ENCODE measurements at places on chromosomes 2 and 18.

- peak; percentile 30 for DNase-seq
These were observed 92.4 kb downstream of the DYSF start for GRCh38 chr2:71545572-71546274.

GRCh38 chr2:58045580-58046334, 849 bp upstream of the VRK2 start:
- no peak for DNase-seq

GRCh38 chr2:23625726-23626125, 240.7 kb downstream of the KLHL29 start:
- no peak for DNase-seq

- no peak for DNase-seq
These were observed 54.9 kb upstream of the TSPYL6 start for GRCh38 chr2:54310961-54311360.

GRCh38 chr18:35695803-35696202, 114.3 kb downstream of the GALNT1 start:
- DNase-seq = no peak

DNA sequence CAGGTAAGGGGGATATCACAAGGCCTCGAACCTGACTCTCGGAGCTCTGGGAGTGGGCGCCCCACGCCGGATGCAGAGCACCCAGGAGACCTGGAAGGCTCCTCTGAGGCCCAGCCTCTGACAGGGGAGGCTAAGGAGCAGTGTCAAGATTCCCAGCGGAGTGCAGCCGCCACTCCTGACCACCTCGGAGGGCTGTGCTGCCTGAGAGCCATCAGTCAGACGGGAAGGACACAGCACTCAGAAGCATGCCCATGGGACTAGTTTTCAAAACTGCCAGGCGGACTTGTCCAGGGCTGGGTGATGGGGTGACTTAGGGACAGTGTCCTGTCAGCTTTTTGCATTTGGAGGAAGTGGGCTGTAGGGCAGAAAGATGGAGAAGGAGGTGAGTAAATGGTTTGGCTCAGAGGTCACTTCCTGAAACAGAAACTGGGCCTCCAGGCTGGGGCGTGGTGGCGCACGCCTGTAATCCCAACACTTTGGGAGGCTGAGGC, 34.6 kb upstream of the B3GNT7 start:
- no peak for DNase-seq

DNA sequence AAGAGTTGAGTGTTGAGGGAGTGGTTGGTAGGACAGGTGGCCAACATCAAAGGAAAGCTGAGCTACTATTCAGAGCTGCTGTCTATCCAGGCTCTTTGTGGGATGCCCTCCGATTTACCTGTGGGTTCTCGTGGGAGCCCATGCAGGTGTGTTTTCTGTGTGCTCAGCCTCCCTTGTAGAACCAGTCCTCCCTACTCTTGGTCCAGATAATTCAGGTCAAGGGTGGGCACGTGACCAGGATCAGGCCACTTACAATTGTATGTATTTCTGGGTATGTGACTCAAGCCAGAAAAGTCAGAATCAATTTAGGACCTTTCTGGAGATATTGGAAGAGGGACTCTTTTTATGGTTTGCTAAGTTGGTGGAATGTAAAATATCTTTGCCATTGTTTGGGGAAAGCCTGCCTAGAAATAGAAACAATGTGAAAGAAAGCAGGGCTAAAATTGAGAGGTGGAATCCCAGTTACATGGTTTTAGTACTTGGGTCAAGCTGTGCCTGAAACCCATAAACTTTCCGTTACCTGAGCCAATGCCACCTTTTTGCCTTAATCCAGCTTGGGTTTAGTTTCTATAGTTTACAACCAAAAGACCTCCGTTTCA, 93.2 kb downstream of the PDCL3 start:
- DNase-seq = no peak

- no peak for DNase-seq
These were observed 102.1 kb downstream of the MTCL1 start for GRCh38 chr18:8807488-8807805.

DNA sequence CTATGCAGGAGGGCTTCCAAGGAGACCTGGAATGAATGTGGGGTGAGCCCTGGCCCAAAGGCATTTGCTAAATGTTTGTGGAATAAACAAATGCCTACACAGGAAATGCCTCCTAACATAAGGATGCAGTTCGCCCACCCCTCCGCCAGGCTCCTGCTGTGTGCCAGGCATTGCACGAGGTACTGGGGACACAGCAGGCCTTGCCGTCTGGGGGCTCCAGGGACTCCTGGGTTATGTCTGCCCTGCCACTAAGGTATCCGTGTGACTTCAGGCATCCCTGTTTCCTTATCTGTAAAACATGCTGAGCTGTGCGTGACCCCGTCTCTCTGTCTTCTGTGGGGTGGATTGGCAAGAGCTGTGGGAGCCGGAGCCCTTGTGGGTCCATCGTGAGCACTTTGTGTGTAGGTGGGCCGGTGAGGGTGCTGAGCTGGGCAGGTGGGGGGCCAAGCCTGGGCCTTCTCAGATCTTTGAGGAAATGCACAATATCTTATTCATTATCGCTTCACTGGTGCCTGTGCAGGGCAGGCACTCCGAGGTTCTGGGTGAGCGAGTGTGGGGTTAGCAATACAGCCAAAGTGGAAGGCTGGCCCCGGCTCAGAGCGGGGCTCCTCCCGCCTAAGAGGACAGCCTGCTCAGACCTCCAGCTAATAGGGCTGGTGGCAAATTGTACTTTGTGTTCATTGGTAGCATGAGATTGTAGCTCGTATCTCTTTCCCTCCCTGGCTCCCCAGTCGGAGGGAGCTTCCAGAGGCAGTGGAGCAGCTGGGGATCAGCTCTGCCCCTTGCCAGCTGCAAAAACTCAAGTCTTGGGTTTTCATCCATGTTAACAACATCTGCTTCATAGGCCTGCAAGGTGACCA, 126.8 kb downstream of the GLI2 start:
- no peak for DNase-seq

DNA sequence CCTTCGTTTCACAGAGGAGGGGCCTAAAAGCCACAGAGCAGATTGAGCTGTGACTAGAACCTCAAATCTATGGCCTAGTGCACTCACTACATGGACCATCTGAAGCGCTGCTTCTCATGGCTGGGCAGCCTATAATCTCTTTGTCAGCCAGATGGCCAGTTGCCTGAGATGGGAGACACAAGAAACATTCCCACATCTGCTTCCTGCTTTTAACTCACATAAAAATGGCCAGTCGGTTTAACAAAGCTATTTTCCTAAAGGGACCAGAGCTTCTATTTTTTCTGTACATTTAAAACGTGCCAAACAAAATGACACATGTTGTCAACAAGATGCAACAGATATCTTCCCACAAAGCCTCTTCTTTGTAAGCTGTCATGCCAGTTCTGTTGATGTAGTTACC, 173.8 kb downstream of the GFPT1 start:
- no peak for DNase-seq

DNA sequence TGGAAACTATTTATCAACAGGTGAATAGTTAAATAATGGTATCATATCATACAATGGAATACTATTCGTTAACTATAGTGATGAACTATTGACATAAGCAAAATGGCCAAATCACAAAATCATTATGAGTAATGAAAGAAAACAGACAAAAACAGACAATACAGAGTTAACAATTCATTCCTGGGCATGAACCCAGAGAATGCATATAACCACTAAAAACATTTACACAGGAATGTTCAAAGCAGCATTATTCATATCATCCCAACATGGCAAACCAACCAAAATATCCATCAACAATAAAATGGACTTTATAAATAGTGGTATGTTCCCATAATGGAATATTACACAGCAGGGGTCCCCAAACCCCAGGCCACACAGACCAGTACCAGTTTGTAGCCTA, 131.2 kb upstream of the CYP1B1 start:
- no peak for DNase-seq

GRCh38 chr18:73124175-73124574, 256.4 kb upstream of the NETO1 start:
- DNase-seq = no peak

GRCh38 chr2:233503481-233503880, 63.1 kb downstream of the USP40 start:
- no peak for DNase-seq

GRCh38 chr18:78685250-78685979, 294.2 kb upstream of the SALL3 start:
- DNase-seq = no peak

DNA sequence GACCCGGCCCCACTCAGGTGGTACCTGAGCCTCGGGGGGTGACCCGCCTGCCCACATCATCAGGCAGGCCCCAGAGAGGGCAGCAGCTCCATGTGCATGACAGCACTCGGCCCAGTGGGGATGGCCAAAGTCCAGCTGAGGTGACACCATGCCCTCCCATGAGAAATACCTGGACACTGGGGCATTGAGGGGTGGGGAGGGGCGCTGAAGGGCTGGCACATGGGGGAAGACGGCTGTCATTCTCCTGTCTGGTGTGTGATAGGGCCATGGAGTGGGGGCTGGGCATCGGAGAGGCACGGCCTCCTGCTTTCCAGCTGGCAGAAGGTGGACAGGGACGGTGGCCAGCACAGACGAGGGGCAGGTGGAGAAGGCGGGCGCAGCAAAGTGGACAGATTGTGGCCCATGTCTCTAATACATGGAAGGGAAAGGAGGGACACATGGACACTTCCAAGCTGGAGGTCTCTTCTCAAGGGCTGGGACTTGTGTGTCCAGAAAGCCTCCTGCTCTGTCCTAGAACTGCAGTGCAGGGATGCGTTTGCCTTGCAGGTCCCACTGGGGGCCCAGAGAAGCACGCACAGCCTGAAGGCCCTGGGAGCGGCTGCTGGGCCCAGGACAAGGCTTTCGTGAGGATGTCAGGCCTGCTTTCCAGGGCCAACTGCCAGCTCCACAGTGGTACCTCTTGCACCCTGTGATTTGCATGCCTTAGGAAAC, 302.2 kb downstream of the NDUFA10 start:
- no peak for DNase-seq

- DNase-seq = no peak
These were observed 630.4 kb downstream of the EPHA4 start for GRCh38 chr2:220941683-220942082.

DNA sequence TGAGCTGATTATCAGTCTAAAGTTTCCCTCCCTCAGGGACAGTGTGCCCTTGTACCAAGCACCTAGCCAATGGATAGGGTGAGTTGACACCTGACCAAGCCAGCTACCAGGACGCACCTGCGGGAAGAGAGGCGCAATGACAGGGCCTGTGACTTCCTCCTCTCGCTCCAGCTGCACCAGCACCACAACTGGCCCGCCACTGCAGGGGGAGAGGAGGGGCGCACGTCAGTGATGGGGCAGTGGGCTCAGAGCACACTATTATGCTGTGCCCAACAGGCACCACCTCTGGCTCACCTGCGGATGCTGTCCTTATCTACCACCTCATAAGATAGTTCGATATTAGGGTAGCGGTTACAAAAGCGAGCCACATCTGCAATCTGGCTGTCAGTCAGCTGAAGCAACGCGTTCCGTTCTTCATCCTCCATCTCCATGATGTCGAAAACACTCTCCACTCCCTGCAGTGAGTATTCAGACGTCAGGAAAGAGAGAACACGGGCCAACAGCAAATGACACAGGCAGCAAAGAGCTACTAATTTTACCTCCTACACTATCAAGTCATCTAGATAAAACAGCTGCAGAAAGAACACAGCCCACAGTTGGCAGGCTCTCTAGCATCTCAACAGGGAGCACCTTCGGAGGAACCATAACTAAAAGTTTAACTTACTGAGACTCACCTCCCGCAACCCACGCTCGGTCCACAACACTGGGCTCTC, 10.9 kb downstream of the CIAO1 start:
- DNase-seq = no peak

- no peak for DNase-seq
These were observed 221.4 kb downstream of the ARL4C start for GRCh38 chr2:234275515-234275914.

GRCh38 chr2:10028988-10029874, 14.1 kb upstream of the KLF11 start:
- DNase-seq = no peak

GRCh38 chr2:193690572-193690971, 1495.8 kb upstream of the TMEFF2 start:
- DNase-seq = no peak

DNA sequence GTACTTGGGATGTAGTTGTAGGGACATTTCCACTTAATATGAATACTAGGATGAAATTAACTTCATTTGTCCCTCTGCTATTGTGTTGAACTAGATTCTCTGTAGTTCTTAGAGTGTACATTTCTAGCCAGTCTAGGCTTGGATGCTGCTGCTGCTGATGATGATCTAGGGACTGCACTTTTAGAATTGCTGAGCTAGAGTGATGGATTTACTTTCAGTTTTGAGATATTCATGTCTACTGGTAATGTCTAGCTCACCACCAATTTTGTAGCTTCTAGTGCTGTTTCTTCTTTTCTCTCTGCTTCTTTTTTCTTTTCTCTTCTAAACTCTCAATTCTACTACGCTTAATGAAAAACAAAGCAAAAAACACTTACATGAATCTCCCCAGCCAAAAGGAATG, 49.4 kb downstream of the MRPS9 start:
- no peak for DNase-seq

- no peak for DNase-seq
These were observed 585 bp upstream of the MOB1A start for GRCh38 chr2:74179063-74179865.

DNA sequence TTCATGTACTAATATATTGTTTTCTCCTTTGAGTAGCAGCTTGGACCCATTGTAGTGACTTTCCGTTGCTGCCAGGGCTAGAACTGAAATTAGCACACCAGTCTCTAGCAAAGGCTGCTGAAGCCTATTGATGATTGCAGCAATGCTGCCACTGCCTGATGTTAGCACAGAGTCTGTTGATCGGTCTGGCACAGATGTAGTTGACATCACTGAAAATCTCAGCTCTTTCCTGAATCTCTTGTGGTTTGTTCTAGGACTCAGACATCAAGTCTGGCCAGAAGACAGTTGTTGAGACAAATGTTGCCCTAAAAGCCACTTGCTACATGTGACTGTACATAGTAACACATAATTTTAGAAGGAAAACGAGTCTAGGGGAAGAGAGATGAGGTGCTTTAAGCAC, 47.2 kb downstream of the VAPA start:
- no peak for DNase-seq

DNA sequence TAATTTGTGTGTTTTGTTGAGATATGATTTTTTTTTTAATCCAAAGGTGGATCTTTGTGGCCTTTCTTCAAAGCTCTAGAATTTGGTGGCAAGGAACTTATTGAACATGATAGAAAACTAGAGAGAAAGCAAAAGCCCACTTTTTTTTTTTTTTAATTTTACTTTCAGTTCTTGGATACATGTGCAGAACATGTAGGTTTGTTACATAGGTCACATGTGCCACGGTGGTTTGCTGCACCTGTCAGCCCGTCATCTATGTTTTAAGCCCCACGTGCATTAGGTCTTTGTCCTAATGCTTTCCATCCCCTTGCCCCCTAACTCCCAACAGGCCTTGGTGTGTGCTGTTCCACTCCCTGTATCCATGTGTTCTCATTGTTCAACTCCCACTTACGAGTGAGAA, 135.9 kb downstream of the RHBDD1 start:
- DNase-seq = no peak

Measured in Panc1 (cell line).